GM23248 (cell line): ENCODE measurements at places on chromosomes 13 and 19. TPM values are rescaled to one million over a fixed set of nuclear protein-coding genes. Genes with fewer than 3 reads are reported as not detected.

GRCh38 chr19:8221161-8221560, 12.0 kb downstream of the CERS4 start:
- no peaks in the 10 kb centered on the region for H3K36me3 ChIP-seq
- H3K27ac ChIP-seq = no peak overlapping the region
- H3K4me3 ChIP-seq = no peak overlapping the region

- peak; percentile 82 for DNase-seq
- H3K4me1 ChIP-seq = peaks cover 9% of the 10 kb centered on the region; the same call in 1 of the 2 replicates
- no peak overlapping the region for H3K4me3 ChIP-seq
- no peak overlapping the region for H3K27ac ChIP-seq
- H3K27me3 ChIP-seq = no peaks in the 10 kb centered on the region
Measured at GRCh38 chr19:17997969-17998826, 9.8 kb upstream of the ARRDC2 start.

DNA sequence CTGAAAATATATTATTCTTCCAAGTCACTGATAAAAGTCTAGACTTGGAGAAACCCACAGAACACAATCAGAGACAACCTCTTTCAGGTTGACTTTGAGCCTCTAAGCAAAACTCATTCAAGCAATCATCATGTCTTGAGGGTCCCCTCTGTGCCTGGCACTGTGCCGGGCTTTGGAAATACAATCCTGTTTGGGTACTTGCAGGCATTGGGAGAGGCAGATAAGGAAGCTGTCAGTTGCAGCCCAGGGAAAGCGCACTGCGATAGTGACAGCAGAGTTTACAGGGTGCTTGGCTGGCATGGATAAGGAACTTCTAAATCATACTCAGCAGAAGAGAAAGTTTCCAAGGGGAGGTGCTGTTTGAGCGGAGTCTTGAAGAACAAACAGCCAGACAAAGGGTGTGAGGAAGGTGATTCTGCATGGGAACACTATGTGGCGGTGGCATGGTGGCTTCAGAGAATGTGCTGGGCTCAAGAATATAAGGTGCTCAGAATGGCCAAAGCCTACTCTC, 9.1 kb downstream of the SERP2 start:
- peaks cover 16% of the 10 kb centered on the region for H3K4me1 ChIP-seq
- H3K4me3 ChIP-seq = no peak overlapping the region
- no peak overlapping the region for H3K27ac ChIP-seq
- no peaks in the 10 kb centered on the region for H3K27me3 ChIP-seq
- DNase-seq = no peak

DNA sequence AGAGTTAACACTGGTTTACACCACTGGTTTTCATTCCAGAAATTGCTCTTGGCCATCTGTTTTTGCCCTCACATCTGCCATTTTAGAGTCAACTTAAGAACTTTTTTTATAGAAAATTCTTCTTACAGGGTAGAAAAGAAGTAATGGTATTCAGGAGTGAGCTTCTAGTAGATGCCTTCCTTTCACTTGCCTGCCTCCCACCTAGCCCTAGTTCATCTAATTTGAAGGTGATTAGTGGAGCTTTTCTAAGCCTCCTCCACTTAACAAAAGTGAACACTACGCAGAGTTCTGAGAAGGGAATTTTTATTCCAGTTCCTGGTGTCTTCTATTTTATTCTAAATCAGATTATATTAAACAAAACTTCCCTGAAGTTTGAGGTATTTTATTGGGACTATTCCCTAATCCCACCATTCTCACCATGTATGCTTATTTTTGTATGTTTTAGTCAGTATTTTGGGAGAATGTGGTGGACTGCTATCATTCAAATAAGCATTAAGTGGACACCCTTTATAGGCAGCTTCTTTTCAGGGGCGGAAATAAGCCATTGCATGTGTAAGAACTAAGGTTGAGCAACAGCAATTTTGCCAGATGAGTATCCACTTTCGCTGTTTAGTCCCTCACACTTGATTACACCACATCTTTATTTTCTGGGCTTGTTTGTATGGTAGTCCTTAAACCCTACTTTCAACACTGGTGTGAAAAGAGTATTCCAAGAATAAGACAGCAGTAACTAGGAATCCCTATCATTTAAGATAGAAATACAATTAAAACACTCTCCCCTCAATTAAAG, 156.9 kb downstream of the ENOX1 start:
- no peaks in the 10 kb centered on the region for H3K4me1 ChIP-seq
- peak; percentile 42 for DNase-seq
- H3K27ac ChIP-seq = no peak overlapping the region
- H3K4me3 ChIP-seq = no peak overlapping the region
- no peaks in the 10 kb centered on the region for H3K27me3 ChIP-seq

The ATP8B3 gene
- 0.32 and 2.5 TPM in 2 replicates for total RNA-seq

DNA sequence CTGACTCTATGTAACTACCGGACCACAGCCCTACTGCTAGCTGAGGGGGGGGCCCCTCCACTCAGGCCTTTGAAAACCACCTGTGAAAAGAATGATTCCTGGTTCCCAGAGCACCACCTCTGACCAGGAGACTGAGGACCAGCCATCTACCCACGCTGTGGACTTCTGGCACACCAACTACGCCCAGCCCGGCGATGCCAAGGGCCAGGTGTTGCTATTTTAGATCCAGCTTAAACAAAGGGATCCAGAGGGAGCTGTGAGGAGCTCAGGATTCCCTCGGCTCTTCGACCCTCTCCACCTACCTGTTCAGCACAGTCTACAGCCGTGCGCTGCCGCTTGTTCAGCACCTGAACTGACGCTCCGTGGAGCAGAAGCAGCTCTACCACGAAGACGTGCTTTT, 23.0 kb downstream of the PDCD5 start:
- H3K36me3 ChIP-seq = peaks cover 9% of the 10 kb centered on the region; the same call in 1 of the 2 replicates
- no peak overlapping the region for H3K27ac ChIP-seq
- no peak overlapping the region for H3K4me3 ChIP-seq
- no peak for DNase-seq
- no peaks in the 10 kb centered on the region for H3K27me3 ChIP-seq

DNA sequence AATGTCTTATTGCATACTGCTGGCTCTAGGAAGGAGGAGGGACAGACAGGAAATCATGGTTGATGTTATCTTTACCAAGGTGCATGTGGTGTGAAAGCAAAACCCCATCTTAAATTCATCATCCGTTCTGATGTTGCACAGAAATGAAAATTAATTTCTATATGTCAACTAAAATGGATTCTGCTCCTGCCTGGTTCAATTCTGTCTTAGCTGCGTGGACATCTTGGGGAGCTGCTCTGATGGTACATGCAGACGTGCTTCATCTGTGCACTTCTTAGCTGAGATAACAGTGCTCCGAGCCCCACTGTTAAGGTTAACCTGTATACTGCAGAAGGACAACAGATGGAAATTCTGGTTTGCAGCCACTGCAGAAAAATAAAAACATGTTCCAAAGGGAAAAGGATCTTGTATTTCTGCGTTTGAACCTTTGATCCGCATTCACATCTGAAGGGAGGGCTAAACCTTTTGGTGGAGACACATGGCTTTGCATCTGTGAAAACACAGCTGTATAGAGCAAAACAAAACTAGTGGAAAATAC, 155.6 kb downstream of the TM9SF2 start:
- H3K36me3 ChIP-seq = no peaks in the 10 kb centered on the region
- peaks cover 7% of the 10 kb centered on the region for H3K4me1 ChIP-seq
- H3K4me3 ChIP-seq = no peak overlapping the region
- no peaks in the 10 kb centered on the region for H3K27me3 ChIP-seq

- no peak for DNase-seq
- no peaks in the 10 kb centered on the region for H3K27me3 ChIP-seq
- no peak overlapping the region for H3K4me3 ChIP-seq
- no peak overlapping the region for H3K27ac ChIP-seq
- no peaks in the 10 kb centered on the region for H3K36me3 ChIP-seq
Measured at GRCh38 chr13:37433086-37433485, 165.5 kb downstream of the POSTN start.

- no peak overlapping the region for H3K4me3 ChIP-seq
- DNase-seq = no peak
- no peaks in the 10 kb centered on the region for H3K36me3 ChIP-seq
- H3K27ac ChIP-seq = no peak overlapping the region
- peaks cover 13% of the 10 kb centered on the region for H3K4me1 ChIP-seq
- no peaks in the 10 kb centered on the region for H3K27me3 ChIP-seq
Measured at GRCh38 chr13:46675016-46675415, 121.9 kb downstream of the ESD start.

GRCh38 chr19:49430678-49431329, 5.6 kb downstream of the GFY start:
- H3K36me3 ChIP-seq = no peaks in the 10 kb centered on the region
- H3K4me3 ChIP-seq = no peak overlapping the region
- no peak overlapping the region for H3K27ac ChIP-seq

The ZNF415 gene
- total RNA-seq = 9.4 and 18.7 TPM in 2 replicates

DNA sequence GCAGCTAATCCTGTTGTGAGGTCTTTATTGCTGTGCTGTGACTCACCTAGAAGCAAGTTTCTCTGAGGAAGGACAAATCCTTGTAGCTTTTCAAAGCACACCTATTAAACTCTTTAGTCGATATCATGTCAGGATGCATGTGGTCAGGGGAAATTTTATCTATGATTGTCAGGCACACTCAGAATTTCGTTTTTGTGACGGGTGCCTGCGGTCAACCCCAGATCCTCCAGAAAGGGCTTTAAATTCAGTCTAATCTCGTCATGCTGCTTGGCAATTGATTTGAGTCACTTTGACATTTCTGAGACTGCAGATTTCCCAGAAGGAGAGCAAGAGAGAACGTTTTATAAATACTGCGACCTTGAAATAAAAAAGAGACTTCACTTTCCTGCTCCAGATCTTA, 316.9 kb downstream of the FGF9 start:
- H3K27ac ChIP-seq = no peak overlapping the region
- no peaks in the 10 kb centered on the region for H3K27me3 ChIP-seq
- DNase-seq = no peak
- no peaks in the 10 kb centered on the region for H3K4me1 ChIP-seq
- no peaks in the 10 kb centered on the region for H3K36me3 ChIP-seq

The DCLK1 gene
- 0.25 and 0.65 TPM in 2 replicates for total RNA-seq

DNA sequence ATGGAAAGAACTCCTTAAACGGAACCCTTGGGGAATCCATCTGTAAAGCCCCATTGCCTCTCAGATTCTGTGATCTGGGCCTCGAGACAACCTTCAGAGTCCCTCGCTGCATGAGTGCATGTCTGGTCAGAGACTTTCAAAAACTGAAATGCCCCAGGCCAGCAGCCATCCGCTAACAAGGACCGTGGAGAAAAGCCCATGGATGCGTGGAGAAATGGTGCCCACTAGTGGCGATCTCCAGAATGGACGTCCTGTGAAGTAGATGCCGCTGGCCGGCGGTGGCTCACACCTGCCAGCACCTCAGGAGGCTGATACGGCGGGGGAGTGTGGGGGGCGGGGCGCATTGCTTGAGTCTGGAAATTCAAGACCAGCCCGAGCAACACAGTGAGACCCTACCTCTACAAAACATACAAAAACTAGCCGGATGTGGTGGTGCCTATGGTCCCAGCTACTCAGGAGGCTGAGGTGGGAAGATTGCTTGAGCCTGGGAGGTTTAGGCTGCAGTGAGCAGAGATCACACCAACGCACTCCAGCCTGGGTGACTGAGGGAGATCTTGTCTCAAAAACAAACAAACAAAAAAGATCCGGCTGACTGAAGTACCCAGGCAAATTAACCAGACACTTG, 7.9 kb upstream of the CDC16 start:
- no peak overlapping the region for H3K27ac ChIP-seq
- H3K4me1 ChIP-seq = peaks cover 18% of the 10 kb centered on the region
- H3K36me3 ChIP-seq = no peaks in the 10 kb centered on the region
- no peaks in the 10 kb centered on the region for H3K27me3 ChIP-seq
- DNase-seq = peak; percentile 89

- DNase-seq = peak; percentile 95
- H3K4me1 ChIP-seq = peaks cover 38% of the 10 kb centered on the region
- peaks cover 24% of the 10 kb centered on the region; the same call in 1 of the 2 replicates for H3K36me3 ChIP-seq
- H3K4me3 ChIP-seq = peak within 1 kb of the TSS; percentile 93
Measured at GRCh38 chr13:114281351-114282040, at the start of gene UPF3A. TSS of gene UPF3A (plus strand) at chr13:114281601. CDS start at chr13:114281640, 39 bp downstream.

The ZNF763 gene
- 0.63 and 1.8 TPM in 2 replicates for total RNA-seq

DNA sequence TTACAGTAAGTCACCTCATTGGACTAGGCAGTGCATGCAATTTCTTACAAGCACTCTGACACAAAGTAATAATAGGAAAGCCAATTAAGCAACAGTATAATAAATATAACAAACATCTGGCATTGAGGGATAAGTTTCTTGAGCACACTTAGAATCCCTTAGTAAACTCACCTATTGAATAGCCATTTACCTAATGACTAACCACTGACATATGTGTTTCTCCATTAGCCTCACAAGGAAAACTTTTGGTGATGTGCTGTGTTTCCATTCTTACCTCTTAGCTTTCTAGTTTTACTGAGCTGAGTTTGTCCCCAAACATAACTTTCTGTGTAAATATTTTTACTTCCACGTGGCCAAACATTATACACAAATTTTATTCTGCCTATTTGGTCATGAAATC, 47.4 kb upstream of the PCDH9 start:
- no peaks in the 10 kb centered on the region for H3K36me3 ChIP-seq
- no peak overlapping the region for H3K4me3 ChIP-seq
- H3K27me3 ChIP-seq = no peaks in the 10 kb centered on the region
- DNase-seq = no peak

GRCh38 chr19:56477429-56478338, 539 bp upstream of the ZNF667 start:
- H3K36me3 ChIP-seq = peaks cover 6% of the 10 kb centered on the region; the same call in 1 of the 2 replicates
- peak; percentile 98 for DNase-seq
- H3K27ac ChIP-seq = peak overlapping the region; percentile 99
- no peaks in the 10 kb centered on the region for H3K27me3 ChIP-seq
- H3K4me1 ChIP-seq = peaks cover 6% of the 10 kb centered on the region; the same call in 1 of the 2 replicates
- peak overlapping the region; percentile 82 for H3K4me3 ChIP-seq

- no peaks in the 10 kb centered on the region for H3K4me1 ChIP-seq
- no peak overlapping the region for H3K4me3 ChIP-seq
- no peaks in the 10 kb centered on the region for H3K27me3 ChIP-seq
- no peaks in the 10 kb centered on the region for H3K36me3 ChIP-seq
- no peak overlapping the region for H3K27ac ChIP-seq
Measured at GRCh38 chr13:99144306-99144705, 56.3 kb upstream of the UBAC2 start.

DNA sequence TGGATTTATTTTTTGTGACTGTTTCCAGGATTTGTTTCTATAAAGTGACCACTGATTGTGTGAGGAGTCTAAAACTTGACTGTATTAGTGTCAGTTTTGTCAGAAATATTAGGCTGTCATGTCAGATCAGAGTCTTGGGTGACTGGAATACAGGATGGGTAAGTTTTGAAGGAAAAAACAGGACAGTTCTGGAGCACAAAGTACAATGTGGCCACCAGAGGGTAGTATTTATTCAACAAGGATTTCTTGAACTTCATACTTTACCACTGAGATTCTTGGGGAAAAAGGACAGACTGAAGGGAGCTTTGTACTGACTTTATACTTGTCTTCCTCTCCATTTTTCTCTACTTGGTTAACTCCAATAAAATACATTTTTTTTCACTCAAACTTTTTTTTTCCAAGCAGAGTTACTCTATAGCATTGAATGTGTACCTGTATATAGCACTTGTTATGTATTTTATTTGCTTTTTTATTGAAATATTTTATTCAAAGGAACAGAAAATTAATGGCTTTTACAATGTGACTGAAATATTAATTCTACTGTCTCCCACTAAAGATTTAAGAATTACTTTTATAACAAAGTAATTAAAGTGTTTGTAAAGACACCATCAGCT, 51.1 kb downstream of the LMO7 start:
- no peaks in the 10 kb centered on the region for H3K27me3 ChIP-seq
- H3K27ac ChIP-seq = peak overlapping the region; percentile 78; the same call in 1 of the 2 replicates
- peak; percentile 74 for DNase-seq
- peaks cover 65% of the 10 kb centered on the region for H3K4me1 ChIP-seq

The OVOL3 gene
- not detected in 2 replicates for total RNA-seq
